Vein endothelial cell (primary cell): ENCODE measurements at places on chromosomes 3 and 15. TPM values are rescaled to one million over a fixed set of nuclear protein-coding genes. Genes with fewer than 3 reads are reported as not detected.

The GOLGA6L9 gene
- total RNA-seq: 1.2 and 1.3 TPM in 2 replicates

The STRIT1 gene
- not detected in 2 replicates for total RNA-seq

The RTP4 gene
- 0.86 and 2.0 TPM in 2 replicates for total RNA-seq

The SI gene
- not detected in 2 replicates for total RNA-seq

The CELSR3 gene
- total RNA-seq: 0.65 and 0.76 TPM in 2 replicates

The FOXL2 gene
- total RNA-seq: under 0.01 and 0.10 TPM in 2 replicates
